Activated CD8-positive, alpha-beta memory T cell treated with anti-CD3 and anti-CD28 coated beads for 1 hour (primary cell): ENCODE measurements at places on chromosomes 1 and 21.

DNA sequence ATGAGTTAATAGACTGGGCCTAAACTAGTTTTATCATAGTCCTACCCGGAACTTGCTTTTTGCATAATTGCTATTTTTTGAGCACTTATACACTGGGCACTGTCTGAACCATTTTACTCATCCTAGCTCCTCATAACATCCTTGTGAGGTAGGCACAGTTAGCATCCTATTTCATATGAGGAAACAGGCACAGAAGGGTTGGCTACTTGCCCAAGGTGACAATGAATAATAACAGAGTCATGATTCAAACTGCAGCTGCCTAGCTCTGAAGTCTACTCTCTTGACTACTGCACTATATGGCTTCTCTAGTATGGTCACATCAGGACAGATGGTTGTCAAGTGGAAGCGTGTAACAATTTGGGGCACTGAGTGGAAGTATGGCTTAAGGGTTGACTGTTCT is 18.2 kb upstream of the RC3H1 start:
- no peak for DNase-seq

DNA sequence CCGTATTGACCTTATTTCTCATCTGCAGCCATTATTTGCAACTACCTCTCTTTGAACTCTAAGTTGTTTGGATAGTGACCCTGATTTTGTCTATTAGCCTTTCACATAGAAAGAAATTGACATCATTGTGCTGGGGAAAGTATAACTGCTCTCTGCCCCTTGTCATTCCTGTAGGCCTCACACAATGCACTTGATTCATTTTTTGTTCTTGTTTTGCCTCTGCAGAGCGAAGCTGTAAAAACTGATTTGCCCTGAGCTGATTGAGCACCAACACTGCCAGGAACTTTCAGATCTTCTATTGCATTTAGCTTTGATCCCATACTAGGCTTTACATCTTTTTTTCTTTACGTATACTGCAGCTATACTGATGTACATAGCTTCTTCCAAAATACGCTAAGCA is 167.2 kb upstream of the PTBP2 start:
- DNase-seq, result no peak

DNA sequence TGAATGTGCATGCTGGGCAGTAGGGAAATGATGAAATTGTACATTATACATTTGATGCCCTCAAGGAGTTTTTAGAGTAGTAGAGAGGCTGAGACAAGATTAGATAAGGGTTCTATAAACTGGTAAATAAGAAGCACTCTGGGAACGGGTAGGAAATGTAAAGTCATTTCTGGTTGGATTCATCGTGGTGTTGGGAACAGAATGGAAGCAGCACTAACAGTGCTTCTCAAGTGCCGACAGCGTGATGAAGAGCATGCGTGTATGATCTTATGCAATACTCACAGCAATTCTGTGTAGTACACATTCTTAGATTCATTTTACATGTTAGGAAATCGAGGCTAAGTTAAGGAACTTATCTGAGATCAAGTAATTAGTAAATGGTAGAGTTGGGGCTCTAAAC is 45.9 kb downstream of the GPR88 start:
- DNase-seq, result no peak

DNA sequence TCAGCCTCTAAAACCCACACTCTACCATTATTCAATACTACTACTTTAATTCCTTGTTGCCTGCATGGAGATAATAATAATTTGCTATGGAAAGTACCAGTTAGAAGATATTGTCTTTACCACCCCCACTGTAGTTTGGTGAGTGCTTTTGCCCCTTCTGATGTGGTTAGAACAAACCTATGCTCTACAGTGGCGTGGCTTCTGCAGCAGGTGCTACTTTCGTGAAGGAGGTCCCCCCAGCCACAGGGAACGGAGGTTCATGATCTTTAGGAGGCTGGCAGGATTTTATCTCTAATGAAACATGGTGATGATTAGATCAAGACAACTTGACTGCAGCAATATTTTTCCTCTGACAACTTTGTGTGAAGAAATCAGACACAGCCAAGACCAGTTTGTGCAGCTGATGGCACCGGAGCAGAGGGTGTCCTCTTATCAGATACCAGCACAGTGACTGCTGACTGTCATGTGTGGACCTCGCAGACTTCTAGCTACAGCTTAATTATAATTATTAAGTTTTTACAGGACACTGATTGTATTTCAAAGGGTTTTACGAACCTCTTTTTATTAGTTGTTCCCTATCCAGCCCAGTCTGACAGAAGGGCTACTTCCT is 10.7 kb upstream of the TCHH start:
- DNase-seq, result no peak

DNA sequence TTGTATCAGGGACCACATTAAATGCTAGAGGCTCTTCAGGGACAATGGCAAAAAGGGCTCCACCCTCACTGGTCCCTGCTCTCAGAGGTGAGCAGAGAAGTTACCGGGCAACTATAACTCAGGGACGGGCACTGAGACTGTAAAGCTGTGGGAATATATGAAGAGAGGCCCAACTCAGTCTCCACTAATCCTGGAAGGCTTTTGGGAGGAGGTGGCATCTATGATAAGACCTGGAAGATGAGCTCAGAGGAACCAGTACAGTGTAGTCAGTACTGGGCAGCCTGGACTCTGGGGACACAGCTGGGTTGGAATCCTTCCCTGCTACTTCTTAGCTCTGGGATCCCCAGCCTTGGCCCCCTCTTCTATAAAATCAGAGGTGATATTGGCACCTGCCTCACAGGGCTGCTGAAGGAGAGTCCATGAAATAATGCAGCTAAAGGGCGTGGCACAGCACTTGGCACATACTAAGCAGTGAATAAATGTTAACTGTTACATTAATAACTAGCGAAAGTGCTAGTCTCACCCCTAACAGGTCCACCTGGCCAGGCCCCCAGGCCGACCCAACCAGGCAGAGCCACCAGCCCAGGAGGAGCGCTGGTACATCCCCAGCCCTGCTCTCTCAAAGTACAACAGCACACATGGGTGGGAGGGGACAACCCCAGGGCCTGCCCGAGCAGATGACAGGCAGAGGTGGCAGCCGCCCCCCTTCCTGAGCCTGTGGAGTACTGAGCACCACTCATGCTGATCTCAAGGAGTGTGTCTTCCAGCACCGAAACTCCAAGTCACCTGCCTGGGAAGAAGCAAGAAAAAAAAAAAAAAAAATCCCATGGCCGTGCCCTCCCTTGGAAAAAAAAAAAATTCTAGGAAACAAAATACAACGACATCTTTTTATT is 62.7 kb downstream of the CASZ1 start:
- DNase-seq, result no peak

DNA sequence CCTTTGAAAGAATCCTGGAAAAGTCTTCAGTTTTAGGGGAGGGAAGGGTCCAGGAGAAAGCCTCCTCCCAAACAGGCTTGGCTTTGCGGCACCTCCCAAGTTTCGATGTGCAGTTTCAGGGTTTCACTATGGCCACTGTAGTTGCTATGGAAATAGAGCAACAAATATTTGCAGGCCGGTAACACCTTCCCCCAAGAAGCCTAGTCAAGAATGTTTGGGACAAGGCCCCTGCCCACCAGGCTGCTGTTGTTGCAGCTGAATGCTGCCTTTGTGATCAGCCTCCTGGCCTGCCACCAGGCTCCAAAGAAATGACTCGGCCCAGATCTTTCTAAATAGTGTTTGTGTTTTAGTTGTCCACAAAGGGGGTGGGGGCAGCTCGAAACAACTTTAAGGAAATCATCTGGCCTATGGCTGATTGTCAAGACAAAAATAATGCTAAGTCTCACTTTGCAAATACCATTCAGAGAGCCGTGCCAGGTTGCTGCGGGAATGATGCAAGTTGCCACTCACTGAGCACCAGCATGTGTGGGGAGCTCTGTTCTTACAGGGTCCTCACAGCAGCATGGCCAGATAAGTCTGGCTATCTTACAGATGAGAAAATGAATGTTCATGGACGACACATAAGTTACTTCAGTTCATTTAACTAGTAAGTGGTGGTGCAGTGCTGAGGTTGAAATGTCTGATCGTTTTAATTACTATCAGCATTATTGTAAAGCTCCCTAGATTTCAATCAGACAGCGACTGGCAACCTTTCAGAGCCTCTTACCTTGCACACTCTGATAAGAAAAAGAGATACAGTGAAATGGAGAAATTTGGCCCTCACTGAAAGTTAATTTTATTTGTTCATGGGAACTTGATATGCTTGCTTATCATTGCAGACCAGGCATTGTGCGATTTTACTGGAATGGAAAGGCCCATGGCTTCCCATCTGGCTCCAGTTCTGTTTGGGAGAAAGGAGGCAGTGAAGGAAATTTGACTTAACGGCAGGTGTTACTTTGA is 91.2 kb upstream of the JUN start:
- no peak for DNase-seq

GRCh38 chr1:10785728-10786638 is 10.5 kb downstream of the CASZ1 start:
- no peak for DNase-seq

DNA sequence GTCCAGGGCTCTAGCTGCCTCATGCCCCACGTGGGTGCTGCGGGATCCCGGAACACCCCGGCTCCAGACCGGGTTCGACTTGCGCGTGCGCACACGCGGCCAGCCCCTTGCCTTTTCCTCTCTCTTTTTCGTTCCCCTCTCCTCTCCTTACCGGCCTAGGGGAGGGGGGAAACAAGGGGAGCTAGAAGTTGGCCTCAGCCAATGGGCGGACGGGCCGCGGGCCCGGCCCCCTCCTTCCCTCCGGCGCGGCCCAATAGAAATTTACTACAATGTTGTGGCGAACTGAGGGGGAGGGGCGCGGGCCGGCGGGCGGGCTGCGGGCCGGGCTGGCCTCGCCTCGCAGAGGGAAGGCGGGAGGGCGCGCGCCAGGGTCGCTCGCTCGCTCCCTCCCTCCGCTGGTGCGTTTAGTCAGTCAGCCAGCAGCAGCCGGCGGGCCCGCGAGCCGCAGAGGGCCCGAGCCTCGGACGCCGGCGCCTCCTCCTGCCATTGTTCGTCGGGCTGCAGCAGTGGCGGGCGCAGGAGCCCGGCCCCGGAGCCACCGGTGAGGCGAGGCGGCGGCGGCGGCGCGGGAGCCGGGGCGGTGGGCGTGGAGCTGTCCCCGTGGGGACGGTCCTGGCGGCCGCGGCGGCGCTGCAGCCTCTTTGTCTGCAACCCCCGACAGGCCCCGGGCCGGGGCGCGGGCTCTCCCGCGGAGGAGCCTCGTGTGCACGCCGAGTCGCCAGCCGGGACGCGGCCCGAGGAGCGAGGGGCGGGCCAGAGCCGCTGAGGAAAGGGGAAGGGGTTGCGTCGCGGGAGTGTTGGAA is at the start of gene EPB41:
EPB41 (plus strand) TSS at position 342 of the 803 bp plus-strand sequence. CDS start 72,869 bp downstream, outside the sequence.
- DNase-seq, result peak; percentile 84

DNA sequence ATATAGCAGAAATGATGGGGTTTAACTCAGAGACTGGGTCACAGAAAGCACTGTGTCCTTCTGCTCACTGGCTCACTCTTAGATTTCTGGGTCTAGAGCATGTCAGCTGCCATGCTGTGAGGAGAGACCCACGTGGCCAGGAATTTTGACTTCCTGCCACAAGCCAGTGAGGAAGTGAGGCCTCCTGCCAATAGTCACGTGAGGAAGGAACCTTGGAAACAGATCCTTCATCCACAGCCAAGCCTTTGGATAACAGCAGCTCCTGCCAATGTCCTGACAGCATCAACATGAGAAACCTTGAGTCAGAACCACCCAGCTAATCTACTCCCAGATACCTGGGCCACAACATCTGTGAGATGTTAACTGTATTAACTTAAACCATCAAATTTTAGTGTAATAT is 114.5 kb upstream of the PLPPR5 start:
- no peak for DNase-seq

- DNase-seq, result no peak
Observed at GRCh38 chr1:60742339-60742738, 340.0 kb upstream of the NFIA start.

DNA sequence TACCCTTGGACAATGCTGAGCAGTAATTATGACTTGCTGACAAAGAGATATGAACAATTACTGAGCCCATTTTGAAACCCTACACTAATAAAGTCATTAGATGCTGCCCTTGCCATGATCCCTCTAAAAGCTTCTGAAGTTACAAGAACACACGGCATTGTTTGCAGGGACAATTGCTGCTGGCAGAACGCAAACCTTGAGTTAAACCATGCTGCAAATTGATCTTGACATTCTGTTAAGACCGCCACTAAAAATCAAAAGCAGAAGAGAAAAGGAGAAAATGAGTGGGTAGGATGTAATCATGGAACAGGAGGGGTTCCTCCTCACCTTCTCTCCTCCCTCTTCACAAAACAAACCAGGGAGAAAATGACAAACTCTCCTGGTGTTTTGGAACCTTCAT is 136.2 kb upstream of the DMRTA2 start:
- no peak for DNase-seq

DNA sequence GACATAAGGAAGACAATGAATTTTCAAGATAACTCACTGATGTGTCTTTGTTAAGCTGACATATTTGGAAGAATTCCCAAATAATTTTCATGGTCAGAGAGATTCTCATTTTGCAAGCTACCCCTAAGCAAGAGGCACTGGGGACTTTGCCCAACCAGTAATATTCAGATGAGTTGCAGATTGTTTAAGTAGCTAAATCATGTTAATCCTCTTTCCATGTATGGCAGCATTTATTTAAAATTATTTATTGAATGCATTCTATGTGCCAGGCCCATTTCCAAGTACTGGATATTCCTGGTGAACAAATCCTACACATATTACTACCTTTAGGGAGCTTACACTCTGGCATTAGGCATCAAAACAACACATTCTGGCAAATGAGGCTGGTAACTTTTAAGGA is 56.5 kb upstream of the BACH1 start:
- DNase-seq, result no peak

DNA sequence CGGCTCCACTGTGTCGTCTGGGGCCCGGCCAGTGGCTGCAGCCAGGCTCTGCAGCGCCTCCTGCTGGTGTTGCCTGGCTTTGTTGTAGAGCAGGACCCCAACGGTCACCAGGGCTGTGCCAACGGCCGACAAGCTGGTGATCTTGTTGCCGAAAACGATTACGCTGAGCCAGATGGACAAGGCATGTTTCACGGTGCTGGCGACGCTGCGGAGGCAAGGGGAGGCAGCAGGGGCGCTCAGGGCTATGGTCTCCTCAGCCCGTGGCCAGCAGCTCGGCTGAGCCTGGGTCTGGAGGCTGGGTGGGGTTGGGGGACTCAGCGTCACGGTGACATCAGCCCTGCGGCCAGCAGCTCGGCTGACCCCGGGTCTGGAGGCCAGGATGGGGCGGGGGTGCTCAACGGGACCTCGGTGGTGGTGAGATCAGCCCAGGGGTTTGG is 7.0 kb upstream of the CDK11B start:
- DNase-seq, result no peak

- no peak for DNase-seq
Observed at GRCh38 chr1:98939471-98939870, 65.2 kb downstream of the PLPPR5 start.

DNA sequence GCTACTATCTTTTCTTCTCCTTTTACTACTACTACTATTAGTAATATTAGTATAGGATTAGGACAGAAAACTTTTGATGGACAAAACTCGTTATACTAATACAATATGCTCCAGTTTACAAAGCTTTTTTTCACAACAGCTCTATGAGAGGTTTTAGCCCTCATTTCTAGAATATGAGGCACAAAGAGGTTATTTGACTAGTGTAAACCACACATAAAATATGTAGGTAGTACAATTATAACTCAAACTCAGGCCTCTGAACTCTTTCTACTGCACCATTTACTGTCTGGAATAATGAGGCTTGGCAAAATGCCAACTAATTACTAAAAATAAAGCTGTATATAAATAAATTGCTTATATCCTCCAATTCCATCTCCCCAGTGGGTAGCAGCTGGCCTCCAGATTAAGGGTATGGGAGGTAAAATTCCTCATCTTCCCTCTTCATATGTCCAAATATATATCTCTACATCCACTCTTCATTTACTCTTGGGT is 99.9 kb downstream of the LYST start:
- DNase-seq, result no peak
